LoVo (cell line): ENCODE measurements at places on chromosomes 11 and 22.

GRCh38 chr11:64794526-64794925, 8.5 kb downstream of the MAP4K2 start:
- DNase-seq, result no peak

DNA sequence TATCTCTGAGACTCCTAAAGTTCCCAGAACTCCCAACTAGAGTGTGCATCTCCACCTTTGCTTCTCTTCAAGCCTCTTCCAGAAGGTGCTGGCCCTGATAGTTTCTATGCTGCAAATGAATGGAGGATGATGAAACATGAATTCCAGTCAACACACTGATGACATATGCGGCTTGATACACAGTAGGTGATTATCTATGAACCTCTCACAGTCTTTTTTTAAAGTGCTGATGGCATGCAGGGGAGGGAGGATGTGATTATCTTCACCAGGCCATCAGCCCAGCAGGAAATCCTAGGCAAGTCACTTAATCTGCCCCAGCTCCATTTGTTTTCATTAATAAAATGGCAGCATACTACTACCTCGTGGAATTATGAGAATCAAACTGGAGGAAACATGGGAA, 548.5 kb downstream of the SOX6 start:
- DNase-seq, result no peak

GRCh38 chr22:22348127-22348814, 103.7 kb downstream of the VPREB1 start:
- DNase-seq, result no peak

DNA sequence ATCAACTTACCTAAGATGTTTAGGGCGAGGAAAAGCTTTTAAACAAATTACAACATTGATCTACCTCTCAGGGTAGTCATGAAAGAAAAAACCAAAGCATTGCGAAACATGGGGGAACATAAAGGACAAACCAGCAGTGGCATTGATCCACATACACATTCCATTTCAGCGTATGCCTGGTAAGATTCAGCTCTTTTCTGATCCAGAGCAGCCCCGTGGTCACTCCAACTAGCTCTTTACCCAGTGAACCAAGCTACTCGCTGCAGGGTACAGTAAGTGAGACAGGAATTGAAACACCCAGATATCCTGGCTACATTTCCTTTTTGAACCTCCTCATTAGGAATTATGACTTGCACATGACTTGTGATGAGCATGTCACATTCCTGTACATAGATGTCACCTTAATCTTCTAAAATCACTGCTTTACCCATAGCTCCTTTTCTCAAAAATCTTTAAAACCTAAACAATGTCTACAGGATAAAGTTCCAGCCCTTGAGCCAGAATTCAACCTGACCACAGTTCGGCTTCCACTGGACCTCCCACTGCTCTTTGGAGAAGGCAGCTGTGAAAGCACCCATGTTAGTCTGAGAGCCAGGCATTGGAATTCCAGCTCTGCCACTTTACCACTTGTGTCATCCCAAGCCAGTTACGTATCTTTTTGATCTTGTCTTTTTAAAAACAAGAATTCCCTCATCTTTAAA, 42.9 kb upstream of the AKIP1 start:
- no peak for DNase-seq

- no peak for DNase-seq
These were observed 70.4 kb upstream of the RASSF10 start for GRCh38 chr11:12938590-12939247.

DNA sequence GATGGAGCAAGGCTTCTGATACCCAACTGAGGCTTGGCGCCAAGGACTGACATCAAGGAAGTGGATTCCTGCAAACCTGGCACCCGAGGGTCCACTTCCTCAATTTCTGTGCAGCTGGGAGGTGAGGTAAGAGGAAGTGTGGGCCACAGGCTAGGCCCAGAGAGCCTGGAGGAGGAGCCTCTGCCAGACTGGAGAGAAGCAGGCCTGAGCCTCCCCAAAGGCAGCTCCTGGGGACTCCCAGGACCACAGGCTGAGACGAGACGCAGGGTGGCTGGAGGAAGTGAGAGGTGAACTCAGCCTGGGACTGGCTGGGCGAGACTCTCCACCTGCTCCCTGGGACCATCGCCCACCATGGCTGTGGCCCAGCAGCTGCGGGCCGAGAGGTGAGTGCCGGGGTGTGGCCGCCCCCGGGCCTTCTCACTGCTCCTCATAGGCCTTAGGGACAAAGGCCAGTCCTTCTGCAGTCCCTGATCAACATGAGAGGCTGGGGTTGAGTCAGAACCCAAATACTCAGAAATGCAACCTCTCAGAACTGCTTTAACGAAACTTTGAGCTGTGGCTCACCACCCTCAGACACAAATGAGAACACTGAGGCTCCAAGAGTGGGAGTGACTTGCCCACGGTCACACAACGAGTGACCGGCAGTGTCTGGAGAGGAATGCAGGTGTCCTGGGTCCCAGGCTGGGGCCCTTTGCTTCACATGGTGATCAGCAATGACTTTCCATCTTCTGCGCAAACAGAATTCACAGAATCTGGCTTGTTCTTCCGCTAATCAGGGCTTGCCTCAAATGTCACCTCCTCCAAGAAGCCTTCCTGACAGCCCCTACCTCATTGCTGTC, at the start of gene NCF4:
NCF4 (plus strand) TSS at position 186 of the 839 bp plus-strand sequence; CDS start at position 352, 166 bp downstream.
- no peak for DNase-seq

DNA sequence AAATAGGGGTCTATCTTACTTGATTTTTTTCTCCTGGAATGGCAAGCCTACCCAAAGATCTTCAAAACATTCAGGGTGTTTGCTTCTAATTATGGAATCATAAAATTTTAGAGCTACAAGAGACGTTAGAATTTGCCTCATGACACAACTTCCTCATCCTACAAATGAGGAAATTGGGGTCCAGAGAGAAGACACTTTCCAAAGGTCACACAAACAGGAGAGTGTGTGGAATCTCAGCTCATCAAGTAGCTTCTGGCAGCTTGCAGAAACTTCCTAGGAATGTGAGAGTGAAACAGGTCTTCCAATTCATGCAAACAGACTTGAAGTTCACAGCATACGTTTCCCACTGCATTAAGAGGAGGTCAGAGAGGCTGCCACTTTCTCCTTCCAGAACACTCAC, 976.0 kb downstream of the OPCML start:
- DNase-seq, result no peak

DNA sequence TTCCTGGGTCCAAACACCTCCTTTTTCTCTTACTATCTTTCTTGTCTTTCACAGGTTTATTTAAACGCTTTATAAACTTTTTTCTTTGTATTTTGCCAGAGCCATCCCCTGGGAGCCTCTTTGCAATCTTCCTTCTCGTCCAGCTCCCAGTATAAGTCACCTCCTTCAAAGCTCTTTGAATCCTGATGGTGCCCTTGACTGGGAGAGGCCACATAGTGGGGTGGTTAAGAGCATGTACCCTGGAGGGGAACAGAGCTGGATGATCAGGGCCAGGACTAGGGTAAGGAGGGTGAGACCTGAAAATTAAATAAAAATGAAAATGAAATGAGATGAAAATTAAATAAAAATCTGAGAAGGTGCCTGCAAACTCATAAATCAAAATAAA, 155.0 kb downstream of the FBXO7 start:
- no peak for DNase-seq

DNA sequence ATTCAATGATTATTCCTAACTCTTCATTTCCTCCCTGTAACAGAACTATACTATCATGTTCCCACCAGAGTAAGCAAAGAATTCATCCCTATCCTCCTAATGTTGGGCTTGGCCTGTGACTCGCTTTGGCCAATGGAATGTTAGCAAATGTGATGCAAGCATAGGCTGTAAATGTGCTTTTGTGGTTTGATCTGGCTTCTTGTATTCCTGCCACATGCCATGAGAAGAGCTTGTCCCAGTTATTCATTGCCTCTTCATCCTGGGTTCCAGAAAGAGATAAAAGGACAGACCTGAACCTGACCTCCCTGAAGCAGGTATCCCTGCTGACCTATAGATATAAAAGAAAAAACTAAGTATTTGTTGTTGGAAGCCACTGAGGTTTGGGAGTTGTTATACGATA, 51.0 kb downstream of the SYTL2 start:
- DNase-seq, result peak; percentile 72

- DNase-seq, result peak; percentile 92
These were observed 52.1 kb downstream of the LHFPL7 start for GRCh38 chr22:24894220-24894975.
